ENCODE measurements at places on chromosomes 2 and 18.

DNA sequence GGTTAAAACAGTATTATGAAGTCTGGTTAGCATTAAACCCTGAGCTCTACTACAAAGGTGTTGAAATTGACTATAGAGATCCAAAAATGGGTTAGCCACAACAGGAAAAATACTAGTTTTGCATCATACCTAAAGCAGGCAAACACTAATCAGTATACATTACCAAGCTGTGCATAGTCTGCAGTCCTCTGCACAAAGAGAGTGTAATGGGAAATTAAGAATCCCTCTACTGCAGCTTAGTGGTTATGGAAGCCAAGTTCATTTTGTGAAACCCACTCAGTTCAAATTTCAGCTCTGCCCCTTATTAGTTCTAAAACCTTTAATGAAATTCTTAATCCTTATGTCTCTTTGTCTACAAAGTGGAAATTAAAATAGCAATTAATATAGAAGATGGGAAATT, 192.1 kb downstream of the MBD2 start:
- no peak for DNase-seq

DNA sequence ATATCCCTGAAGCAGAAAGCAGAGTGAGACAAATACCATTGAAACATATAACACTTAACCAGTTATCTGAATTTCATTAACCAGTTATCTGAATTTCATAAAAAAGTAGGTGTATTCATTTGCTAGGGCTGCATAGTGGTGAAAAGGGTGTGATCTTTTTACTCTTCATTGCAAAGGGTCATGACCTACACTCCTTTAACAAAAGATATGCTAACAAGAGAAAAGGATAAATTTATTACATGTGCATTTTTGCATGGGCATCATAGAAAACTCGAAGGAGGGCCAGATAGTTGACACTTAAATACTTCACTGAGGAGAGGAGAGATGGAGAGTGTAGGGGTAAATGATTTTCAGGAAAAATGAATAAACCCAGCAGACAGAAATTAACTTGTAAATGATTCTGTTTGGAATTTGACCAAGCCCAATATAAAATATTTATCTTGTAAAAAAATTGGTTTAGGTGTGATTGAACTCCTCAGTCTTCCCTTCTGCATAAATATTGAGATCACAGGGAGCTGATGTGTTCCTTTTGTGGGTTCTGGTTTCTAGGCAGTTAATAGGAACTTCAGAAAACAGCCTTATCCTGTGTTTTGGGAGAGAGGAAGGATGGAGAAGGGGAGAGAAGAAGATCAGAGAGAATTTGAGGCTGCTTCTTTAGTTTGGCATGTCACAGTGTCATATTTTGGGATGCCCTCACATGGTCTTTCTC, 372.5 kb upstream of the SYT4 start:
- no peak for DNase-seq

DNA sequence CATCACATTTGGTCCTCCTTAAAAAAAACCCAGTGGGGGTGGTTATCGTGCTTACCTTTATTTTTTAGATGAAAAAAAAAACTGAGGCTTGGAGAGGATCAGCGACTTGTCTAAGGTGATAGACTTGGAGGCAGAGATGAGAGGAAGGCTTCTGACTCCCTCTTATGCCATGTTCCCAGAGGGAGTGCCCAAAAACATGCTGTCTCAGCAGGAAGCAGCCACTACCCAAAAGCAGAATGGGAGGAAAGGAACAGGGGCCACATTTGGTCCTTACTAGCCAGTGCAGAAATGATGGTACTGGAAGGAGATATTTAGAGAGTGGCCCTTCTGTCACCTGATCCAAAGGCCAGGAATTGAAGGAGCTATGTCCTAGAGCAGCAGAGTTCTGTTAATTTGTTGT, 118.4 kb downstream of the B3GNT2 start:
- no peak for DNase-seq

GRCh38 chr2:216507220-216508160, 8.8 kb downstream of the RPL37A start:
- no peak for DNase-seq

- DNase-seq, result no peak
Measured at GRCh38 chr2:20067992-20068584, 16.7 kb upstream of the LAPTM4A start.

- no peak for DNase-seq
Measured at GRCh38 chr2:58039170-58039611, 7.4 kb upstream of the VRK2 start.

- DNase-seq, result no peak
Measured at GRCh38 chr18:1965016-1965415, 606.3 kb downstream of the METTL4 start.

DNA sequence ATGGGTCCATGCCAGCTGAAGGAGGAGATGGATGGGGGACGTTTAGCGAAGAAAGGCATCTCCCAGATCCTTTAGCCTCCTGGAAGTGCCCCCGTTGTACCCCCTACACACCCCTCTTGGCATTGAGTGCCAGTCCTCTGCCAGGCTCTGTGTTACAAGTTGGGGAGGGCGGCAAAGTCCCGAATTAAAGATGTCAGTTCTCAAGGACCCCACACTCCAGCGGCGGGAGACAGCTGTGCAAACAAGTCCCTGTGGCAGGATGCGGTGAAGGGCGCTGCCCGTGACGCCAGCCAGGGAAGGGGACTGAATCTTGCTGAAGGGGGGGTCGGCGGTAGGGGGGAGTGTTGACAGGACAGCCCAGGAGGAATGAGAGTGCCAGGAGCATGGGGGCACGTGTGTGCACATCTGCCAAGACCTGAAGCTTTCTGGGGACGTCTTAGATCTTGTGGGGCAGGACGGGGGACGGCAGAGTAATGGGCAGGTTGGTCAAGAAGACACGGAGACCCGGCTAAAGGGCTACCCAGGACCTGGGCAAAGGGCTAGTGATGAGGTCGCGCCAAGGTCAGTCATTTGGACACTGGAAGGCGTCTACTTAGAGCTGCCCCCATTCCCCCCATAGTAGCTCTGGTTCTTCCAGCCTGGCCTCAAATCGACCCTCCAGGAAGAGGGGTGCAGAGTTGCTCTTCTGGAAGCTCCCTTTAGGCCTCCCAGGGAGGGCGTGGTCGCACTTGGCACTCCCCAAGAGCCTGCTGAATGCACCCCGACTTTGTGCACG, 2.8 kb upstream of the CTDSP1 start:
- no peak for DNase-seq

GRCh38 chr2:205590759-205591158, 91.5 kb upstream of the NRP2 start:
- no peak for DNase-seq

DNA sequence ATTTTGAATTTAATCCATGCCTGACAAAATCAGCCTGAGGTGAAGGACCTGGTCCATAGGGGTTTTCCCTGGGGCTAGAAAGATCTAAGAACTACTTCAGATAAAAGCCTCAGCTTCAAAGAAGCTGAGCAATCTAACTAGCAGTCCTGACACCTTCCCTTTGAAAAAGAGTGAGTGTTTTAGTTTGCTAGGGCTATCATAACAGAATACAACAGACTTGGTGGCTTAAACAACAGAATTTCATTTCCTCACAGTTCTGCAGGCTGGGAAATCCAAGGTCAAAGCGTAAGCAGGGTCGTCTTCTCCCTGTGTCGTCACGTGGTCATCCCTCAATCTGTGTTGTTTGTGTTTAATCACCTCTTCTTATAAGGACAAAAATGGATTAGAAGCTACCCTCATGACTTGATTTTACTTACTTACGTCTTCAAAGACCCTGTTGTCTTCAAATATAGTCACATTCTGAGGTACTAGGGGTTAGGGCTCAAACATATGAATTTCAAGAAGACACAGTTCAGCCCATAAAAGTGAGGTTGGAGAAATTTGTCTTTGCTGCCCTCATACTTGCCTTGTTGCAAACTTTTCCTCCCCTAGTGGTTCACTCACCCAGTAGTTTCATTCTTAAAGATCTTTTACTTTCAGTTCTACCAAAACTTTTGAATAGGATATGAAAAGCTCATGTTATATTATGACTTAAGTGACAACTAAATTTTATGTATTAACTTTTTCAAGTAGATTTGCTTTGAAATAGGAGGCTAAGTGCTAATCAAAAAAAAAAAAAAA, 673.8 kb downstream of the ARHGAP15 start:
- no peak for DNase-seq

- DNase-seq, result no peak
Measured at GRCh38 chr2:118055512-118056164, 32.6 kb upstream of the INSIG2 start.

- DNase-seq, result no peak
Measured at GRCh38 chr18:48993586-48993985, 42.8 kb upstream of the SMAD7 start.

GRCh38 chr2:230749111-230749510, 36.5 kb downstream of the CAB39 start:
- DNase-seq, result no peak

DNA sequence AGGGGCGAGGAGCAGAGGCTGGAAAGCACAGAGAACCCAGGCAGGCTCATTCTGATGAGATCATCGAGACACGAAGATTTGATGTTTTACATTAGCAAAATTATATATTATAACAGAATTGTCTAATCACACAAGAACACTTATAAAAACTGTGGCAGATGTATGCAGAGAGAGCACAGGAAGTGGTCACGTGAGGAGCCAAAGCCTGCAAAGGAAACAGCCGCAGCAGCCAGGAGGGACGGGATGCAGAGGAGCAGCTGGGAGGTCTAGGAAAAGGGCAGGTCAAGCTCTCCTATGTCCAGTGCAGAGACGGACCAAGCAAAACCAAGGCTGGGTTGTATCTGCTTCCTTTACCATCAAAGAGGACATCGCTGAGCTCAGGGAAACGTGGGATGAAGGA, 355.1 kb upstream of the MYT1L start:
- DNase-seq, result no peak

DNA sequence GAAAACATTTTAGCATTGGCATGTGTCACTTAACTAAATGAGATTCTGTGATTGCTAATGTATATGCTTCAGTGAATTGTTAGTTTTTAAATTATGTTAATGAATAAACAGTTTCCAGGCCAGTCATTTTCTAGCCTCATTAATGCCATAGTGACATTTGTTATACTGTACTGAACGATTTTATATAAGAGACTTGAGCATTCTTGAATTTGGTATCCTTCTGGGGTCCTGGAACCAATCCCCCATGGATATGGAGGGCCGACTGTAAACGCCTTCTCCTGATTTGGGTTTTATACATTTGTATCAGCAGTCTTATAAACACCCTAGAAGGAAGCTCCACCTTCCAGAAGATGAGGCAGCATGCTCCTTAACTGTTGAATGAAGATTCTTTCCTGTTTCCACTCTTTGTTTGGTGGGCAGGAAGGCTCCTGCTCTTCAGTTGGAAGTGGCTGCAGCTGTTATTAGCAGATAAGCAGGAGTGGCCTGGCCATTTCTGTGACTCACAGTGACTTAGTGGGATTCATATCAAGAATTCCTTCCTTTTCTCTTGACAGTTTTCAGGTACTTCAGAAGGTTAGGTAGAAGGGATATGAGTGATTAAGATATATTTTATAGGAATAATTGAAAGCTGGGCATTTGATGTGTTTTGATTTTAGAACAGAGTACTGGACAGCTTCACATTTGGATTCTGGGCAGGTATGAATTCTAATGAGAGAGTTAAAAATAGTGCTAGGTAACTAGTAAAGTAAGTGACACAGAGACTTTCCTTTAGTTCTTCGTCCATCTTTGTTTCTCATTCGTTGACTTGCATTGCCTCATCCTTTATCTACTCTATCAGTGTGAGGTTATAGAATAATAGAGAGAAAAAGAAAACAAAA, 124.9 kb downstream of the PLCL1 start:
- no peak for DNase-seq

- no peak for DNase-seq
Measured at GRCh38 chr2:150520033-150520432, 32.6 kb upstream of the RND3 start.

GRCh38 chr2:188751816-188752215, 222.4 kb upstream of the COL3A1 start:
- DNase-seq, result no peak

GRCh38 chr2:1341404-1342120, 71.7 kb upstream of the TPO start:
- DNase-seq, result no peak

- DNase-seq, result no peak
Measured at GRCh38 chr2:170323743-170324142, 145.8 kb downstream of the MYO3B start.

DNA sequence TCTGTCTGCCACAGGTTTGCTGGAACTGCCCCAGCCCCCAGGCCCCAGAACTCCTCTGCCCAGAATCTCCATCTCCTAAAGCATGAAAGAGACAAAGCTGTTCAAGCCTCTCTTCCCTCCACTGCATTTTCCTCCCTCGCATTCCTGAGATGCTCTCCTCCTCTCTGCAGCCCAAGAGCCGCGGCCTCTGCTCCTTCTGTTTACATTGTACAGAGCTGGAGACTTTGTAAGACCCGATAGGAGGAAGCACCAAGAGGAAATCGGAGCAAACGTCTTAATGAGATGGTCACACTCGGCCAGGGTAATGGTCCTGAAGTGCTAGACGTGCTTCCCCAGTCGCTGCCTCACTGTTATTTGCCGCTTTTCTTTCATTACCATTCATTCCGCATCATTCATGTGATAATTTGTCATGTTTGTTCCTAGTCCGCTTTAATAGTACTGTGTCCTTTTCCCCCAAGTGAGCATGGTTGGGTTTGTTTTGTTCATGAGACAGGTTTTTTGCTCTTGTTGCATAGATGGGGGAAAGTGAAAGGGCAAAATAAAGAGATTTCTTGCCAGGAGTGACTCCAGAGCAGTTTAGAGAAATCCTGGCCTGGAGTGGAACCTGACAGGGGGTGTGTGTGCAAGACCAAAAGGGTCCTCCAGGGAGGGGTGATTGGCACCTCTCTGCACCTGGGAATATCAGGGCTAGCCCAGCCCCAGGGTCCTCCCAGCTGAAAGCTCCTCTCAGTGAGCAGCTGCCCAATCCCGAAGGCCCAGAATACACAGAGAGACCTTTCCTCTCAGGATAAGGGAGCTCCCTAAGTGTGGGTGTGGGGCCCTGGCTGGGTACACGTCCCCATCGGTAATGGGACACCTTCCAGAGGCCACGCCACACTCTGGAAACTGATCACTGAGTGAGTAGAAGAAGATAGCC, 44.9 kb upstream of the ID2 start:
- DNase-seq, result no peak

- no peak for DNase-seq
Measured at GRCh38 chr18:3619222-3619621, 169.2 kb downstream of the TGIF1 start.

GRCh38 chr2:16127276-16127940, 187.1 kb downstream of the MYCN start:
- no peak for DNase-seq

DNA sequence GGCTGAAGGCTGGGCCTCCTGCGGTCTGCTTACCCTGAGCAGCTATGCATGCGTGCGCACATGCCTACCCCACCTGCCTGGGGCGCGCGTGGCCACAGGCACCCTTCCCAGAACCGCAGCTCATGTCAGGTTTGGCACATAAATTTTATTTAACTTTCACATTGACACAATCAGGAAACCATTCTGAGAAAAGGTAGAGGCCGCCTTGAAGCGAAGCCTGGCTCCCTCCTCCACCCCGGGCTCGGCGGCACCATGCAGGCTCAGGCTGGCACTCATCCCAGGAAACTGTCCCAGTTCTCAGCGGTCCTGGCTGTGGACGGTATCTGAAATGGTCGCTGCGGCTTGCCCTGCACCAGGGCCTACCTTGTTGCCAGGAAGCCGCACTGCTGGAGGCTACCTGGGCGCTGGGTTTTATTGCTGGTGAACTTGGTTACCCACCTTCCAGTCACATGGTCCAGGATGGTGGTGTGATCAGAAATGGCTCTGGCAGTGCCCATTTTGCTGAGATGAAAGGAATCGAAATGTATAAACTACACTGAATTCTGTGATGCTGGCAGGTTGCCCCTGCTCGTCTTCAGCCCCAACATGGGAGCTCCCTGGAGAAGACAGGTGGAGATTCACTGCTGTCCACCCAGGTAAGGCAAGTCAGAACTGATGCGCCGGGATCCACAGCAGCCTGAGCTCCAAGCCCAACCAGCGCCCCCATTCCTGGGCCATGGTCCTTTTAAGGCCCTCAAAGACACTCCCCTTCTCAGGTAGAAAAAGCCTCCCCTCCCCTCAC, 25.5 kb downstream of the CHST10 start:
- no peak for DNase-seq
